ENCODE measurements at places on chromosomes 5 and 9.

DNA sequence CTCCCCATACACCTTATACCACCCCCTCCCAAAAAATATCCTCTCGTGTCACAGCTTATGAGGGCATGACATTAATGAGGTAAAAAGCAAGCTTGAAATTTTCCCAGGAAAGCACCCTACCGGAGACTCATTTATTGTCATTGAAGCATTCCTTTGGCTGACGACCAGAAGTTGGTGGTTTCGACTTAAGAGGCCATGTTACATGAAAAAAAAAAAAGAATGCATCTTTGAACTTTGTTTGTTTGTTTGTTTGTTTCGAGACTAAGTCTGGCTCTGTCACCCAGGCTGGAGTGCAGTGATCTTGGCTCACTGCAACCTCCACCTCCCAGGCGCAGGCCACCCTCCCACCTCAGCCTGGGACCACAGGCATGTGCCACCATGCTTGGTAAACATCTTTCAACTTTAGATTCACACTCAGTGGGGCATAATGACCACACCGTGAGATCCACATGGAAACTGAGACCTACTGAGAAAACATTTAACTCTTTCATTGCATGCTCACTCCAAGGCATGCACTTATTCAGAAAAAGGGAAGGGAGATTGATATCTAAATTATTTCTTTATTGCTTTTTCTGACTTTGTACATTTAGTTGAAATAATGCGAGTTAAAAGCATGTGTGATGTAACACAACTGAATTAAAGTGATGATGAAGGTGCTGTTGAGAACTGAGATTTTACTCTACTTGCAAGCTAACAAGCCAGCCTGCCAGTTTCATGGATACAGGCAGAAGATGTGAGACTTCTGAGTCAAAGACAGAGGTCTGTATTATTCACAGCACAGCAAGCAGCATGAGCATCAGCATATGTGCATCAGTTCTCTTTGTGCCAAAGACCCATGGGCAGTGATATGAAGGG, 5.1 kb upstream of the RAB14 start:
- DNase-seq, result no peak

DNA sequence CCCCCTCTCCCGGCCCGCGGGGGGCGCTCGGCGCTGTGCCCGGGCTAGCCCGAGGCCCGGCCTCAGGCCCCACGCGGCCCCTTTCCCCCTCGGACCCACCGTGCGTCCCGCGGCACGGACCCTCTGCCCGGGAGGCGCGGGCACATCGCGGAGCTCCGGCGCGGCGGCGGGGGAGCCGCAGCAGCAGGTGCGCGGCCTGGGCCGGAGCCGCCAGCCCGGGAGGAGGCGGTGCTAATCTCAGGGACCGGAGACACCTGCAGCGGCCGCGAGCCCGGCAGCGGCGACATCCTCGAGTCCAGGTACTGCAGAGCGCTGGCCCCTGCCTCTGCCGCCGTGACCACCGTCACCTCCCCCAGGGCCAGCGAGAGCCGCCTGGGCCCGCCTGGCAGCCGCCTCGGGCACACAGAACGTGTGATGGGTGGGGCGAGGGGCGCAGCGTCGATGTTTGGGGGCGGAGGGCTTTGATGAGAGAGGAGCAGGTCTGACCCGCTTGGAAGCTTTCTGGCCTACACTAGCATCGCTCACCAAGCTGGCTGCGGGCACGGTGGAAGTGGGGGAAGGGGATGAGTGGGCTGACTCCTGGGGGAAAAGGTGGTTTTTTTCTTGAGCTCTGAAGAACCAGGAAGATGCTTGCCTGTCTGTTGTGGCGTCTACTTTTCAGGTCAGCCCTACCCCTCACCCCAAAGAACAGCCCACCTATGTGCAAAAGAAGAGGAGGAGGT, 524 bp downstream of the CYFIP2 start:
- no peak for DNase-seq

DNA sequence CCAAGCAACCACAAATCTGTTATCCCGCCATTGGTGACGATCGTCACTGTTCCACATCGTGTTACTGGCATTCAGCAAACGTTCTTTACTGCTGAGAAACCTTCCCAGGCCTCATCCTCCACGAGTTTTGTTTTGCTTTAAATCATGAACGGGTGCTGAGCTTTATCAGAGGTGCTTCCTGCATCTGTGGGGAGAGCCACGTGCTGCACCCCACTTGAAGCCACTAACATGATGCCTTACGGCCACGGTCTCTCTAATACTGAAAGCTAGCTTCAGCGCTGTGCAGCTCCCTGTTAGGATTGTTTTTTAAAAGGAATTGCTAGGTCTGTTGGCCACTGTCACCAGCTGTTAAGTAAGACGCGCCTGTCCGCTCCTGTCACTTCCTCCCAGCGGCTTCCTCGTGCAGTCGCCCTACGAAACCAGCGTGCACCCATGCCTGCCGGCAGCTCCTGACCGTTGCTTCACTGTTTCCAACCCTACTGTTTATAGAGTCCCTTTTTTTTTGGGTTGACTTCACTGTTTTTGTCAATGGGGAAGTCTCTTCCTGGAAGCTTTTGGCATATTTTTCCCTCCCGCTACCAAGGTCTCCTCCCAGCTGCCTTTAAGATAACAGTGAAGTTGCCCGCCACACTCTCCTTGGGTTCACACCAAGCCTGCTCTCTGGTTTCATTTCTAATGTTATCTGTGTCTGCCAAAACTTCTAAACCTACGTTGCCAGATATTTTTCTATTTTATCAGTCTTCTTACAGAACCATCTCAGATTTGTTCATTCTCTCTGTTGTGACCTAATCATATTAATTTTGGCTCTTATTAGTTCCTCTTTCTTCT, 20.3 kb downstream of the LPCAT1 start:
- no peak for DNase-seq

DNA sequence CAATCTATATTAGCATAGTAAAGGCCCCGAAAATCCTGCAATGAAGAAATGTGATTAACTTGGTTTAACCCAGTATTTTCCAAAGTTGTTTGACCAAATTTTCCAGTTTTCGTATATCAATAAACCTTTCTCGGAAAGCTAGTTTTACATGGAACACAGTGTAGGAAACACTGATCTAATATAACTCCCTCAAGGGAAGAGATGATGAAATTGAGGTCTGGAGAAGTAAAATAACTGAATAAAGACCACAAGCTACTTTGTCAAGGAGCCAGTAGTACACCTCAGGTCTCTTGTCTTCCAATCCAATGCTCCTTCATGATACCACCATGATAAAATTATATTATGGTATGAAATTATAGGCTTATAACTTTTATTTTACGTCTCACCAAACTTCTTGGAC, 118.1 kb upstream of the TARS1 start:
- no peak for DNase-seq

DNA sequence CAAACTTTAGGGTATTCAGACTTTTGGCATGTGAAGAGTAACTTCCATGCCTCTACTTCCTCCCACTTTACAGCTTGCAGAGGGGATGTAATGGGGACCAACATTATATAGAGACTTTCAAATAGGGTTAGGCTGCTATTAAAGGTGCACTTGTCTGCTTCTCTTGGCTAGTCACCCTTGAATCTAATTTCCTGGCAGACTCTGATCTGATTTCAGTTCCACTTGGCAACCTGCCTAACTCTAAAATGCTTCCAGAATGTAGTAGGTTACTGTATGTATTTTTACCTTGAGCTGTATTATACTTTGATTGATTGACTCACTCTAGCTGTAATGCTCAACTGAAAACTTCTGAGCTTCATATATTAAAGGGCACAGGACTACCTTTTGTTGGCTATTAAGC, 693.4 kb downstream of the KCTD16 start:
- no peak for DNase-seq

DNA sequence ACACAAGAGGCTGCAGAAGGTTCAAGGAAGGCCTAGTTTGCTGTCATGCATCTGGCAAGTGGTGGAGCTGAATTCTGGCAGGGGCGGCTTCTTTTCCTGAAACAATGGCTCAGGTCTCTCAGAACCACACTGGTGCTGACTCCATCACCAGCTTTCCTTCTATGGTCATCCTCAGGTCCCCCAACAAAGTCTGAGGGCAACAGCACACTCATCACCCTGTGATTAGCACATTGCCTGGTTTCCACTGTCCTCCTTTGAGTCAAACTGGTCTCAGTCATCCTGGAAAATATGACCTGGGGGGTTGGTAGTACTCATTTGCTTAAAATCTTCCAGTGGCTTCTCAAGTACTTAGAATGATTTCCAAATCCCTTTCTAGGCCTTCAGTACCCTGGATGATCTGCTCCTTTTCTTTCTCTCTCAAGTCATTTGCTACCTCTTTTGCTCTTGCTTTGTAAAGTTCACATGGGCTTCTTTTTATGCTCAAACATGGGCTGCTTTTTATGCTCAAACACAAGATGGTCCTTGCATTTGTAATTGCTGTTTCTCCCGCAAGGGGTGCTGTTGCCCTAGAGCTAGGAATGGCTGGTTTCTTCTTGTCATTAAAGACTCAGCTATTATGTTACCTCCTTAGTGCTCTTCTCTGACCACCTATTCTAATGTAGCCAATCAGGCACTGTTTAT, 144.9 kb downstream of the ALDH1A1 start:
- no peak for DNase-seq

DNA sequence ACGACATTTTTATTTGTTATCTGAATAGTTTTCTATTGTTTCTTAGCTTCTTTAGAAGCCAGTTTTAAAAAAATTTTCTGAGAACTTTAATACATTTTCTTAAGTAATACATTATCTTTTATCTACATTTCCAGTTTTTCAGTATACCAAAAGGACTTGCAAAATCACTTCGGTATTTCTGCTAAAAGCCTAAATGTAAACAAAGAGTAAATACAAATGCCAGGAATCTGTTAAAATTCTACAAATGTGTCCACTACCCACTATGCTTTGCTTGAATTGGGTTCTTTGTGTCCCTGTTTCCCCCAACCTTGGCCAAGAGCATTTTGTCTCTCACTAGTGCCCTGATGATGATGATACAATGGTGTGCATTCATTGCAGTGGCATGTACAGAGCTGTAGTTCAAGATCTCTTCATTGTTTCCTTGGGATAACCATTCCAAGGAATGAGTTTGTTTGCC, 611.2 kb downstream of the NR2F1-AS1 start:
- no peak for DNase-seq

All from stimulated activated CD8-positive, alpha-beta memory T cell treated with anti-CD3 and anti-CD28 coated beads, Interleukin-4, amount 100 ng/mL, for 1 hour (primary cell).